ENCODE measurements at places on chromosomes 5 and 9.

- no peak for DNase-seq
These were observed 1633.8 kb downstream of the MAT2B start for GRCh38 chr5:165139262-165139661.

DNA sequence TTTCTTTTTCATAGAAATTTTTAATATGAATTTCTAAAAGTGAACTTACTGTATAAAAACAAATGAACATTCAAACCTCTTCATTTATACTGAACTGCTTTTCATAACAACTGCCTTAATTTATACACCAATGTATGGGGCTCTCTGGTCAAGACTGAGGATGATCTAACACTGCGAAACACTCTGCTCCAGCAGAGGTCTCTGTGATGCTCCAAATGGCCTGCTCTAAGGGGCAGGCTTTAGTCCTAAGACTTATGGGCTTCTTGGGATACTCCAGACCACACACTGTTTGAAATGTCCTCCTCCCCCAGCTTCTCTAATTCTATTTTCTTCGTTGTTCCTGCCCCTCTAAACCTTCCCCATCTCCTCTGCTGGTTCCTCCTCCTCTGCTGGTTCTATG is 58.5 kb downstream of the LIFR start:
- no peak for DNase-seq

GRCh38 chr5:22965960-22966359 is 112.8 kb upstream of the CDH12 start:
- no peak for DNase-seq

- DNase-seq = no peak
These were observed 169.7 kb upstream of the TBCA start for GRCh38 chr5:77945874-77946273.

DNA sequence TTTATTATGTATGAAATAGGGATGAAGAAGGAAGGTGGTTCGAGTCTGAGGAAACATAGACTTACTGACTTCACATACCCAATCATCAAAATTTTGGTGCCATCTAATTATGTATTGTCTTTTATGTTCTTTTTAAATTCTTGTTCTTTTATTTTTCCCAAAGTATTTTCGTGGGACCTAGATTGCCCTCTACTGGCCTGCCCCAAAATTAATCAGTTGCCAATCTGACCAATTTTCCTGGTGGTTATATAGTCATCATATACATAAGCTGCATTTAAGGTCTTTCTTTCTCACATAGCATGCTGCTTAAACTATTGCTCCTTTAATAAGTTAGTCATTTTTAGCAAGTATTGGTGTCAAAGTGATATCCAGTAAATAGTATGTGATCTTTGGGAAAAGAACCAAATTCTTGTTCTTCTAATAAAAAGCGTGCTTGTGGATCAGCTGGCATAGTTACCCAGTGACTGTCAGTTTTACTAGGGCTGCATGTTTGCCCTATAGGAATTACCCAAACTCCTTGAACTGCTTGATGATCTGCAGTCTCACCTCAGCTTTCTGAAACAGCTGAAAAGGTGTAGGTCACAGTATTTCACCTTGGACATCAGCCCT is 223.5 kb downstream of the SH3GL2 start:
- no peak for DNase-seq

- no peak for DNase-seq
These were observed 101.2 kb upstream of the GDNF start for GRCh38 chr5:37940931-37941623.

Measured in 8988T (cell line).